Bladder microvascular endothelial cell (primary cell): ENCODE measurements at places on chromosomes 5 and 9. TPM values are rescaled to one million over a fixed set of nuclear protein-coding genes. Genes with fewer than 3 reads are reported as not detected.

The TMEM215 gene
- total RNA-seq, result not detected in 2 replicates

The CMYA5 gene
- total RNA-seq, result 0.06 TPM in 1 of 2 replicates, not detected in the other

The BARHL1 gene
- not detected in 2 replicates for total RNA-seq

The ENHO gene
- total RNA-seq, result 0.06 and 0.16 TPM in 2 replicates

The SPATA31D4 gene
- total RNA-seq, result not detected in 2 replicates

The SH3RF2 gene
- total RNA-seq, result 0.16 and 0.88 TPM in 2 replicates

The COL27A1 gene
- 2.6 and 7.8 TPM in 2 replicates for total RNA-seq

The ANKRA2 gene
- 10.7 and 16.8 TPM in 2 replicates for total RNA-seq

The SREK1IP1 gene
- 8.7 and 18.4 TPM in 2 replicates for total RNA-seq

The MEGF10 gene
- 0.16 and 1.8 TPM in 2 replicates for total RNA-seq

The ZNF483 gene
- 0.81 and 2.1 TPM in 2 replicates for total RNA-seq

The SREK1 gene
- total RNA-seq, result 38.7 and 92.2 TPM in 2 replicates

The PCDHB8 gene
- 0.16 and 1.3 TPM in 2 replicates for total RNA-seq

The ZBED3 gene
- 0.65 and 2.0 TPM in 2 replicates for total RNA-seq
